Brain (organoid and tissue), 16 donors: ENCODE measurements at places on chromosomes 7 and 10.

DNA sequence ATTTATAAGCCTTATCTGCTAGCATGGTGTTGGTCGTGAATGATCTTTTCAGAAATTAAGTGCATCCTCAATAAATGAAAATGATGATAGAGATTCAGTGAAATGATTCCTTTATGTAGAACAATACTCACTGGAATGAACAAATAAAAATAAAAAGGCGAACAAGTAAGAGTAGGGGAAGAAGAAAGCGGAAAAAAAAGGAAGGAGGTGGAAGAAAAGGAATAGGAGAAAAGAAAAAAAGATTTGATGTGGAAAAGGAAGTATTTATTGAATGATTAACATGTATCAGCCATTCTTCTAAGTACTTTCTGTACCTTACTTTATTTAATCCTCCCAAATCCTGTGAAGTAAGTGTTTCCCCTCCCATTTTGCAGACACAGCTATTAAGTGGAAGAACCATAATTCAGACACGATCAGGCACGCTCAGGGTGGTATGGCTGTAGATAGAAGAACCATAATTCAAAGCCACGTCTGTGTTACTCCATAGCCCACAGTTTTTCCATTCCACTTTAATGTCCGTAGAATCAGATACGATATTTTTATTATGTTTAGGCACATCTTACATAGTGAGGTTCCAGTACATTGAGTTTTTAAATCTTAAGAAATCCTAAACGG, 156.2 kb upstream of the LAMB4 start:
- no peak for DNase-seq

DNA sequence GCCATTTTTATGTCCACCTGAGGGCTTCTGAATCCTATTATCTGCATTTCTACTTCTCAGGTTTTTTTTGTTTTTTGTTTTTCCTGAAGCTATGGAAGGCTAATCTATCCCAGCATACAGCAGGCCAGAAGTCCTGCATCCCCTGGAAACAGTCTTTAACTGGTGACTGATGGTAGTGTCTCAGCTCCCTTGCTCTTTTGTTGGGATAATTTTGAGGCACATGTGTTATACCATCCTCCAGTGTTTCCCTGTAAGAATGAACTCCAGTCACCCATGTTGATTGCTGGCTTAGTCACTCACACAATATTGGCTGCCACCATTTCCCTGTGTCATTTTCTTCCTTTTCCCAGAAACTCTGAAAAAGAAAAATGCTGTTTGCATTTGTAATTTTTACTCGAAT, 1094.0 kb upstream of the LRRN3 start:
- DNase-seq = no peak

GRCh38 chr7:152335900-152336571, 99.8 kb downstream of the KMT2C start:
- DNase-seq = no peak

- no peak for DNase-seq
Measured at GRCh38 chr10:58554316-58554715, 41.6 kb downstream of the BICC1 start.

GRCh38 chr7:29254591-29254990, 60.0 kb downstream of the CHN2 start:
- DNase-seq = no peak

DNA sequence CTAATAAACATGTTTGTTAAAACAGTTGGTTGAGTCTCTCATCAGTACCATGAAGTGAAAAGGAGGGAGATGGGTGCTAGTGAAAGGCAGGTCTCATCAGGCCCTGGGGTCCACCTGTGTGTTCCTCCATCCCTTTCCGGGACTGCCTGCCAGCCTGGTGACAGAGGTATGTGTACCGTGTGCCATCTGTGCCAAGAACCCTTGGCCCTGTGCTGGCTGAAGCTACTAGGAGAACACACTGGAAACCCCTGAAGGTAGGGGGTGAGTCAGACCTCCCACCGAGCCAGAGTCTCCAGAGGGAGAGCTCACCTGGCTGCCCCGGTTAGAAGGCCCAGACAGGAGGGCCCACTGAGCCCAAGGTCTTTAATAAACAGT, 2.3 kb downstream of the DDIT4 start:
- no peak for DNase-seq

DNA sequence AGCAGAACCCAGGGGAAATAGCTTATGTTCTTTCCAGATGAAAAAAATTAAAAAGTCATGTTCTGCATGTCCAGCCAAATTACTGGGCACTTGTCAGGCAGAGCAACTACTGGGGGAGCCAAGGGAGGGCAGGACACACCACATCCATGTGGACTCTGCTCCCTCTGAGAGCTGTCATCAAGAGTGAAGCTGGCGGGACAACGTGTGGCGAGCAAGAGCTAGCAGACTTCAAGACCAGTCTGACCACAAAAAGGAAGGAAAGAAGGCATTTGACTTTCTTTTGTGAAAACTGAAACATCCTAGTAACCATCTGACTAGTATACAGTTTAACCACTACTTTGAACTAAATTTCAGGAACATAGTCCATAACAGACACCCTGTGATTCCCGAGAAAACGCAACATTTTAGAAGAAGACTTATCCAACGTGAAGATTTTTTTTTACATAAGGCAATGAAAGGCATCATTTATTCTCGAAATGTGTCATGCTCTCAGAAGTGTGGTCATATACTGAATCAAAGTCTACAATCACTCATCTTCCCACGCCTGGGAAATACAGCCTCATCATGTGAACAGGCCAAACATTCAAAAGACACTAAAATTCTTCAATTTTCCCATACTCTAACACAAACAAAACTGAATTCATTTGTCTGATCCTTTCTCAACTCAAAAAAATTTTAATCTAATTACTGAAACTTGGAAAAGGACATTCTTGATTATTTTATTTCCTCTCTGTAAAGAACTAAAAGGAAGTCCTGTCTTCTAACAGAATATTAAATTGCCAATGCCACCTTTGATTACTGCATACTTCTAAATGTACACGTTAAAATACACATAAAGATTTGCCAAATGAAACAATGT, 15.5 kb downstream of the CYTH3 start:
- no peak for DNase-seq

DNA sequence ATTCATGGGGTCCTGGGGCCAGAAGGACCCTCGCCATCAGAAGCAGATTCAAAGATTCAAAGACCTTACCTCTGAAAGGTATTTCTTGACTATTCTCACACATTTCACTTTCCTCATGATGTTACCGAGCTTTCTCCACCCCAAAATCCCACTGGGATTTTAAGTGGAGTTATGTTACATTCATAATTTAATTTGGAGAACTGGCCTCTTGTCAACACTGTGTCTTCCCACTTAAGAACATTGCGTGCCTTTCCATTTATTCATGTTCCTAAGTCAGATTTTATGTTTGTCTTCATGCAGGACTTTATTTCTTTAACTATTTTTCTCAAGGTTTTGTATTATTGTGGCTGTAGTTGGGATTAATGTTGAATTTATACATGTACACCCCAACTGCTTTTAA, 123.5 kb upstream of the BMPER start:
- no peak for DNase-seq

DNA sequence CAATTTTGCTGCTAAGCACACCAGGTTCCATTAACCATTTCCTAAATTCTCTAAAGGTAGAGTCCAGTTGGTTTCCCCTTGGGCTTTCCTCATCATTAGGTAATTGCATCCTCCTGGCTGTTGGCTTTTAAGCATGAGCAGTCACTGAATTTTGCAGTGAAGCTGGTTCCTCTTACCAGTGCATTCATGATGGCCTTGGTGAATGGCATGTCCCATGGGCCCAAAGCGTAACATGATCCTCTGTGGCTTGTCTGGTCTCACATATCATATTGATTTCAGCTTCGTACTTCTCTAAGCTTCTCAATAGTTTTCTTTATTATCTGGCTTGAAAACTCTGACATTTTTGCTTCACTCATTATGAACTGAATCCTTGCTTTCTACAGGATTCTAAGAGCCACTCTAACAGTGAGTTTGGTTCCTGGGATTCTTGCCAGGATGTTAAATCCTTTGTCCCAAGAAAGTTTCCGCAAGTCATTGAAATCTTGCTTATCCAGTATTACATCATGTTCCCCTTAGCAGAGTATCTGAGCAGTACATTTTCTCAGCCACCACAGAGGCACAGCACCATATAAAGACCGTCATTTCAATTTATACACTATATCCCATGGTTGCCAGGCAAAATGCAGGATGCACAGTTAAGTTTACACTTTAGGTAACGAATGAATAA, 134.2 kb downstream of the PTN start:
- no peak for DNase-seq

- no peak for DNase-seq
Measured at GRCh38 chr10:17144757-17145156, 15.1 kb upstream of the CUBN start.

DNA sequence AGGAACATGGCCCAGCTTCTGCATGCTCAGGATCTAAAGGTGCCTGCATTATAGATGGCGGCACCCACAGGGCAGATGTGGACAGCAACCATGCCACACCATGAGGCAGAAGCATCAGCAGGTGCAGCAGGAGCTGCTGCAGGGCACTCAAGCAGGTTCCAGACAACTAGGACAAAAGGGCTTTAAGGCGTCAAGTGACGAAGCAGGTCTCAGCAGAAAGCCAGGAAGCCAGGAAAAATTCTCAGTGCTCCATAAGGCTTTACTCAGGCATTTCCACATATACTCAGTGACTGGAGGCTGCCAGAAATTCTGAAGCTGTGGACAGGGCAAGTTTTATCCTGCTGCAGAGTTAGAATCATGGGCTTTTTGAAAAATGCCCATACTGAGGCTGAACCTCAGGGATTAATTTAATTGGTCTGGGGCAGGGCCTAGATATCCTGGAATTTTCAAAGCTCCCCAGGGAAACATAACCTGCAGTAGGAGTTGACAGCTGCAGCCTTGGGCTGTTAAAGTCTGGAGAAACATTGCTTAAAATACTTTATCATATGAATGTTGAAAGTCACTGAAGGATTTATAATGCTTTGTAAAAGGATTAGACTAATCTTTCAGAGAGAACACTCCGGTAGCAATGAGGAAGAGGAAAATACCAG, 68.1 kb upstream of the RNF148 start:
- DNase-seq = no peak

- no peak for DNase-seq
Measured at GRCh38 chr10:34420795-34421194, 394.3 kb downstream of the PARD3 start.

DNA sequence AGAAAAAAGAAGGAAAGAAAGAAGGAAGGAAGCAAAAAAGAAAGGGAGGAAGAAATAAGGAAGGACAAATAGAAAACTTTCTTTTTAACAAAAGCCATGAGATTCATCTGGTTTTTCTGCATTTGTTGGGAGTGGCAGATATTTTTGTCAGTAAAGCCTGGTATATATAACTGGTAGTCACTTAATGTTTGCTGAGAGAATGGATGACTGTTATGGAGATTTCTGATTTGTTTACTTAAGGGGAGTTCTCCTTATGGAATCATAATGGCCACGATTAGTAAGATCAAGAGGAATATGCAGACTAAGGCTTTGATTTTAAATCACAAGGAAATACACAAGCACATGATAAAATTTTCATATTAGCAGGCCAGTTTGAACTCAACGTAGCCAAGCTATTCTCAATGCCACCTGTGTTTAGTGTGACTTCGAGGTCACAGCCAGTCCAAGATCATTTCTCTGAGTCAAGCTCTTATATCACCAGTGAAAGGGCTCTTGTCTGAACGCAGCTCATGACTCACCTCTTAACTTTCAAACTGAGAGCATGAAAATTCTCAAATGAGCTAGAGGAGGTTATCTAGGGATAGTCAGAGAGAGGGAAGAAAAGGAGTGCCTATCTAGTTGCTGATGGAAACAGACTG, 445.1 kb upstream of the ZMIZ1 start:
- no peak for DNase-seq
